ENCODE measurements at places on chromosomes 11 and 22. TPM values are rescaled to one million over a fixed set of nuclear protein-coding genes. Genes with fewer than 3 reads are reported as not detected.

DNA sequence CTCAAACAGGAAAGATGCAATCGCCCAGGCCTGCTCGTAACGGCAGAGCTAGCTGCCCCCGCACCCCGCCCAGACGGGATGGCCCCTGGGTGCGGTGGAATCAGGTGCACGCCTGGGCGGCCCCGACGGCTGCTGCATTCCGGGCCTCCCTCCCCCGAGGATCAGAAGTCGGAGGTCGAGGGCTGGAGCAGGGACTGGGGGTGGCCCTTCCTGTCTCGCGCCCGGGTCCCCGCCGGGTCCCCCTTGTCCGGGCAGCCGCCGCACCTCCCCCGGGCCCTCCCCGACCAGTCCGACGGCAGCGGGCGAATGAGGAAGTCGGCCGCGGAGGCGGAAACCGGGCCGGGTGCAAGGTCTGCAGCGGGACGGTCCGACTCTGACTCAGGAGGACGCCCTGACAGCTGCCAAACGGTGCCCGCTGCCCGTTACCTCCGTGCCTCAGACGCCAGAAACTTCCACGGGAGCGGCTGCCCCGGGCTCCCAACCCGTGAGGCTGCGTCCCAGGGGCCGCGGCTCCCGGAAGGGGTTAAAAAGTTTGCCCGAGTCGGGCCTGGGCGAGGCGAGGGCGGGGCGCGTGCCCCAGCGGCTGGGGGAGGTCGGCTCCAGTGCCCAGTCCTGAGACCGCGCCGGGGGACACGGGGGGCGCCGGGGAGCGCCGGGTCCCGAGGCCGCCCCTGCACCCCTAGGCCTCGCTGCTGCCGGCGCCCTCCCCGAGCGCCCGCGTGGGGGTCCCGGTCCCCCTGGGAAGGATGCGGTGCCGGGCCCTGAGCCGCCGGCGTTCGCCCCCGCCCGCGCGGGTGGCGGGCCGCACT is 663 bp downstream of the MYH9 start:
- DNase-seq = no peak

Gene PKDREJ
- not detected for total RNA-seq

- DNase-seq = peak; percentile 70
These were observed 120.5 kb upstream of the FGF3 start for GRCh38 chr11:69939551-69940245.

- DNase-seq = no peak
These were observed 147.4 kb downstream of the BBOX1 start for GRCh38 chr11:27187848-27188621.

DNA sequence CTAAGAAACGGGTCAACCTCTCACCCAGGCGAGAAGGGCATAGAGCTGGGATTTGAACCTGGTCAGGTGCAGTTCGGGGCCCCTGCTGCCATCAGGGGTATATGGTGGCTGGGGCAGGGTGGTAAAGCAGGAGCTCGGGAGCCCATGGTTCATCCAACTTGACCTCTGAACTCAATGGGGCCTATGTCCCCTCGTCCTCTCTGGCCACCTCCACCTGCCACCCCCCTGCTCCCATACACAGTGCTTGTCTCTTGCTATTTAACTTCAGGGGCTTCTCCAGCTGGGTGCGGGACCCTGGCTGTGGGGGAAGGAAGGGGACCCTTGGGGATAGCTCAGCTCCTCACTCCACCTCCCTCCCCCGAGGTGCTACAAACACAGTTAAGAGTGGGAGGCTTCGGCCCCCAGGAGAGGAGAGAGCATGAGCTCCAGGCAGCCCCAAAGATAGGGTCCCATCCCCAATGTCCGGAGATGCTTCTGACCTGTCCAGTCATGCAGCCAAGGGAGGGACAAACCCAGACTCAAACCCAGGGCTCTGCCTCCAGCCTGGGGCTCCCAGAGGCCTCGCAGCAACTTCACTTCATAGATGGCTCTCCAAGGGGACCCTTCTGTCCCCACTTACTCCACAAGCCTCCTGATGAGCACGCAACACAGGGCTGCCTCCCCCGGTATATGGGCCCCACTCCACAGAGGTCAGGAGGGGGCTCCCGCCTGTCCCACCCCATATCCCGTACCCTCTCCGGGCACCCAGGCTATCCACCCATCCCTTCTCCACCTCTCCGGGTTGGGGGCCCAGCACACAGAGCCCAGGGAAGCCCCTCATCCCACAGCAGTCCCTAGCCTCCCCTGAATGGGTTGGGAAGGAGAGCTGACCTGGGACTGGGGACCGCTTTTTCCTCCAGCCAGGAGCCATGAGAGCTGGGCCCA is 712 bp downstream of the IL2RB start:
- no peak for DNase-seq

- DNase-seq = peak; percentile 95
These were observed 22.2 kb downstream of the RRAS2 start for GRCh38 chr11:14336507-14337503.

Gene OR5P2
- 1.4 TPM for total RNA-seq

- DNase-seq = no peak
These were observed 42.2 kb downstream of the TRIOBP start for GRCh38 chr22:37739035-37739434.

Gene OR2D2
- total RNA-seq = not detected

GRCh38 chr11:111642542-111642941 is 40.3 kb downstream of the SIK2 start:
- no peak for DNase-seq

GRCh38 chr22:46797355-46797754 is 34.9 kb downstream of the TBC1D22A start:
- DNase-seq = no peak

Gene PPP1R14B
- total RNA-seq = 370 TPM

DNA sequence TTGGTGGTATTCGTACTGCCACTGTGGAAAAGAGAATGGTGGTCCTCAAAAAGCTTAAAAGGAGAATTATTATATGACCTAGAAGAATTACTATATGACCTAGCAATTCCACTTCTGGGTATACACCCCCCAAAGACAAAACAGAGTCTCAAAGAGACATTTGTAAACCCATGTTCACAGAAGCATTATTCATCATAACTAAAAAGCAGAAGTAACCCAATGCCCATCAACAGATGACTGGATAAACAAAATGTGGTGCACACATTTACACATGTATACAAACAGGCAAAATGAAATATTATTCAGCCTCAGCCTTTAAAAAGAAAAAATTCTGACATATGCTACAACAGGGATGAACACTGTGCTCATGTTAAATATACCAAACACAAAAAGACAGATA is 89.4 kb downstream of the ARHGAP32 start:
- no peak for DNase-seq

GRCh38 chr22:48104766-48105165 is 1342.3 kb downstream of the TBC1D22A start:
- no peak for DNase-seq

- DNase-seq = no peak
These were observed 20.8 kb upstream of the JAM3 start for GRCh38 chr11:134048028-134048427.

- no peak for DNase-seq
These were observed 36.6 kb downstream of the PDGFB start for GRCh38 chr22:39208013-39208680.

Gene UCP3
- 2.0 TPM for total RNA-seq
